ENCODE measurements at places on chromosomes 3 and 15. TPM values are rescaled to one million over a fixed set of nuclear protein-coding genes. Genes with fewer than 3 reads are reported as not detected.
A peak's percentile ranks its signal among the peaks of the same experiment; 100 is the strongest.

CPEB1 gene
- 7.6 TPM for total RNA-seq

CLDN16 gene
- total RNA-seq: 4.8 TPM

CDCP1 gene
- total RNA-seq: 66.9 TPM

DNA sequence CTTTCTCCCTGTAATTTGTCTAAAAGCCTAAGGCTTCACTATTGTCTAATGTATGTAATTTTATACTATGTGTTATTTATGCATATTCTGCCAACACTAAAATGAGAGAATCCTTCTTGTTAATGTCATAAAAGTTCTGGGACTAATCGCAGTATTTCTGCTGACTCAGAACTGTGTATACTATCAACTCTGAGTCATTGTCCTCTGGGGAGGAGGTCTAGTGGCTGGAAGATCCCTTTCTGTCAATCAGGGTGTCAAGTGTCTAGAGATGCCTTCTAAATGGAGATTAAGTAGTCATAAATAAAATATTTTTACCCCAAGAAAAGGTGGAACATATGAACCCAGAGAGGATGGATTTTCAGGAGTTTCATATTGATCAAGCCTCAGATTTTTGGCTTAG is 473.4 kb downstream of the AGBL1 start:
- no peak for DNase-seq
- H3K27ac ChIP-seq: no peak overlapping the region
- H3K4me1 ChIP-seq: no peaks in the 10 kb centered on the region
- no peaks in the 10 kb centered on the region for H3K27me3 ChIP-seq
- no peaks in the 10 kb centered on the region for H3K36me3 ChIP-seq
- H3K4me3 ChIP-seq: no peak overlapping the region

DNA sequence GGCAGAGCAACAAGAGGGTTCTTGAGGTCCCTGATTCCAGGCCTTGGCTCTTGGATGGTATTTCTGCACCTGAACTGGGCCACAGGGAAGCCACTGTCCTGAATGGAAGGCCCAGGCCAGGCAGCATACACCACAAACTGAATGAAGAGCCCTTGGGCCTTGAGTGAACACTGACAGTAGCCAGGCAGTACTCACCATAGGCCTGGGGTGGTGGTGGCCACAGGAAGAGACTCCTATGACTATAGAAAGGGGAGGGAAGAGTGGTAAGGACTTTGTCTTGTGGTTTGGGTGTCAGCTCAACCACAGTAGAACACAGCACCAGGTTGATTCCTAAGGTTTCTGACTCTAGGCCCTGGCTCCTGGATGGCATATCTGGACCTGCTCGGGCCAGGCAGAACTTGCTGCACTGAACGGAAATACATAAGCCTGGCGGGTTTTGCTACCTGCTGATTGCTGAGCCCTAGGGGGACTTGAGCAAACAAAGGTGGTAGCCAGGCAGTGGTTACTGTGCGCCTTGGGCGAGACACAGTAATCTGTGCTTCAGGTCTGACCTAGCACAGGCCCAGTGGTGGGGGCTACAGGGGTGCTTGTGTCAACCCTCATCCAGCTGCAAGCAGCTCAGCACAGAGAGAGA is 241.4 kb downstream of the ISL2 start:
- no peak overlapping the region for H3K4me3 ChIP-seq
- no peaks in the 10 kb centered on the region for H3K27me3 ChIP-seq
- no peak for DNase-seq
- H3K27ac ChIP-seq: no peak overlapping the region
- H3K36me3 ChIP-seq: no peaks in the 10 kb centered on the region

- DNase-seq: no peak
- no peaks in the 10 kb centered on the region for H3K36me3 ChIP-seq
- no peak overlapping the region for H3K4me3 ChIP-seq
- no peaks in the 10 kb centered on the region for H3K4me1 ChIP-seq
These were observed 56.6 kb upstream of the FAM3D start for GRCh38 chr3:58723173-58723572.

- no peak overlapping the region for H3K4me3 ChIP-seq
- H3K27ac ChIP-seq: no peak overlapping the region
- H3K4me1 ChIP-seq: peaks cover 9% of the 10 kb centered on the region
- DNase-seq: peak; percentile 27
- H3K36me3 ChIP-seq: no peaks in the 10 kb centered on the region
- H3K27me3 ChIP-seq: no peaks in the 10 kb centered on the region
These were observed 535.1 kb downstream of the NLGN1 start for GRCh38 chr3:173932624-173933023.

DNA sequence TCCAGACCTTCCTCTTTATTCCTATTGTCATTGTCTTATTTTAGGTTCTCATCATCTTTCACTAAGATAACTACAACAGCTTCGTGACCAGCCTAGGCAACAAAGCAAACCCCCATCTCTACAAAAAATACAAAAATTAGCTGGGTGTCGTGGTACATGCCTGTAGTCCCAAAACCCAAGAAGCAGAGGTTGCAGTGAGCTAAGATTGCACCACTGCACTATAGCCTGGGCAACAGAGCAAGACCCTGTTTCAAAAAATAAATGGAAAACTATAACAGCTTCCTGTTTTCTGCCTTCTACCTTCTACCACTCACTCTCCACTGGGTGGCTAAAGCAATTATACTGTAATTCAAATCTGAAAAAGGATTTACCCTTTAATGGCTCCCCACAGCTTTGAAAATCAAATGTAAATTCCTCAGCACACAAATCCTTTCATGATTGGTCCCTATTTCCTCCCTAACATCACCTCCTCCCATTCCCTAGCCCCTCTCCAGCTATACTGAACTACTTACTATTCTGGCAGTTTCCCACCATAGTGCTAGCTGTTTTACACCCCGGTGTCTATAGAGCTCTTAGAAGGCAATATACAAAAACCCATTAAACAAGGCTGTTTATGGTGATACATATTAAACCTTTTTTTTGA is 33.4 kb downstream of the LRRFIP2 start:
- no peak overlapping the region for H3K4me3 ChIP-seq
- H3K27ac ChIP-seq: no peak overlapping the region
- H3K27me3 ChIP-seq: no peaks in the 10 kb centered on the region
- H3K36me3 ChIP-seq: peaks cover 4% of the 10 kb centered on the region
- no peaks in the 10 kb centered on the region for H3K4me1 ChIP-seq
- no peak for DNase-seq
